Astrocyte of the spinal cord (primary cell): ENCODE measurements at places on chromosomes 2 and 18.

GRCh38 chr2:147659051-147659450 is 185.8 kb upstream of the ACVR2A start:
- DNase-seq, result no peak

- DNase-seq, result peak; percentile 58
These were observed 76.8 kb downstream of the ALPK2 start for GRCh38 chr18:58552057-58552461.

DNA sequence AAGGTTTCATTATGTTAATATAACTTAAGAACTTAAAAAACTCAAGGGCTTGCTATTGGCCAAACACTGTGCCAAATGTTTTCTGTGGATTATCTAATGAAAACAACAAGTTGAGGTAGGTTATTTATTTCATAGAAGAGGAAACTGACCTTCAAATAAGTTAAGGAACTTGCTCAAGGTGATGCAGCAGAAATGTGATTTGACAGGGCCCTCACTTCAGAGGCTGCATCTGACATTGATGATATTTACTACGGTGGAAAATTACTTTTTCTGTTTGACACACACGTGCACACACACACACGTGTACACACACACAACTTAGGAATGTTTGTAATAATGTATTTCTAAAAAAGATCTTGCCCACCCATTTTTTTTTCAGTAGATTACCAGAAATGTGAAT is 137.2 kb upstream of the CXCR4 start:
- DNase-seq, result no peak

GRCh38 chr2:216664593-216665034 is 30.7 kb downstream of the IGFBP5 start:
- DNase-seq, result no peak

DNA sequence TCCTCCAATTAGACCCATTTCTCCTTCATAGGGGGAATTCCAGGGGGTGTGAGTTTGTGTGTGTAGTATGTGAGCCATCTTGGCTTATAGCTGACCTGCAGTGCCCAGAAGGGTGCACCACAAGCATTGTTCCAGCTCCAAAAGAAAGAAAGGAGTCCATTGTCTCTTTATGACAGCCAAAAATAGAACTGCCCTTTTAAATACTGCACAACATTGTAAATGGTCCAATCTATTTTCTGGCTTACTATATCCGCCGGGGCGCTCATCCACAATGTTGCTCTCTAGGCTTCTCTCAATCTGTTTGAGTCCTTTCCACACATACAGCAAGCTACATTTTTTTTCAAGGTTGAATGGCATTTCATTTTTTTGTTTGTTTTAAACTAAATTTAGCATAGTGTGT is 517.5 kb downstream of the STK39 start:
- DNase-seq, result no peak

DNA sequence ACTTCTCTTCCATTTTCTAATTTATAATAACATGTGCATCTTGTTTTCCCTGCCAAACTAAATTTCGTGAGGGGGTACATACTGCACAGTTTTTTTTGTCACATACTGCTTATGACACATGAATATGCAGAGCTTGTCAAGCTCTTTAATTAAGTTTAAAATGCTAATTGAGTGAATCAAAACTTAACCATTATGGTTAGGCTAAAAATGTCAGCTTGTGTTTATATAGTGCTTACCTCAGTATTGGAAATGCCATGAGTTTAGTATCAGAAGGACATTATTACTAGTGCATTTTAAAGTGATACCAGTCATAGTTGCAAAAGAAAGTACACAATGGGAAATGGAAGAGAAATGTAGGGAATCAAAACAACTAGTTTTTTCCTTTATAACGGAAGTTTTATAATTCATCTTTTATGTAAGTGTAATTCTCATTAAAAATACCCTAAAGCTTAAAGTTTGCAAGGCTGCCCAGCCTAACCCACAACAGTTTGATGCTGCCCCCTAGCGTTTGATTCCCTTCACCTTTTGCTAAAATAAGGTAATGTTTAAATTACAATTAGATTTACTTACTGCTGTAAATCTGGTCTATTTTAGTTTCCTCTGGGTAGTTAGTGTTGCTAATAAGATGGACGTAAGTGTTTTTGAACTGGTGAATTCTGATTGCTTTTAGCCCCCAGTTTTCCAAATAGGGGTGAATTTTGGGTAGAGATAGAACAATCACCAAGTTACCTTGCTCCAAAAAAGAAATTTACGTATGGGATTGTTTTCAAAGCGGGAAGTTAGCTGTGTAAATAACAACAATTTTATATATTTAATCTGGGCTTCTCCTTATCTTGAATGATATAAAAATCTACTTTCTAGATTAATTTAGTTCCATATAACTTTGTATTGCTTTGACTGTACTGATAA is 3.2 kb downstream of the SLC39A10 start:
- DNase-seq, result peak; percentile 87

GRCh38 chr2:75130171-75130570 is 69.1 kb downstream of the TACR1 start:
- no peak for DNase-seq

GRCh38 chr2:227706859-227707258 is 11.0 kb downstream of the SLC19A3 start:
- no peak for DNase-seq

DNA sequence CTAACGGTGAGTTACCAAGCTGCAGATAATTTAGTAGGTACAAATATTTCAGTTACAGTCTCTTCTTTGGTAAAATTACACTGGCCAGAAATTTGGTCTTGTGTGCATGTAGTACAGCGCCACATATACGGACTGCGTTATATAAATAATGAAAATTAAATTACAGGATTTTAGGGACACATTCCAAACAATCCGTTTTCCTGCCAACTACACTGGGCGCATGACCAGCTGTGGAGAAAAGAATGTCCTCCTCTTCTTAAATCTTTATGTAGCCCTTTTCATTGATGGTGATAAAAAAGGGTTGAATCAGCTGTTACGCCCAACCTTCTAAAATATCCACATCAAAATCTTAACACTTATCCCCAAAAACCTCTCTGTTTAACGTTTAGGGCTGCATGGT is 37.5 kb downstream of the TCF4 start:
- DNase-seq, result no peak

DNA sequence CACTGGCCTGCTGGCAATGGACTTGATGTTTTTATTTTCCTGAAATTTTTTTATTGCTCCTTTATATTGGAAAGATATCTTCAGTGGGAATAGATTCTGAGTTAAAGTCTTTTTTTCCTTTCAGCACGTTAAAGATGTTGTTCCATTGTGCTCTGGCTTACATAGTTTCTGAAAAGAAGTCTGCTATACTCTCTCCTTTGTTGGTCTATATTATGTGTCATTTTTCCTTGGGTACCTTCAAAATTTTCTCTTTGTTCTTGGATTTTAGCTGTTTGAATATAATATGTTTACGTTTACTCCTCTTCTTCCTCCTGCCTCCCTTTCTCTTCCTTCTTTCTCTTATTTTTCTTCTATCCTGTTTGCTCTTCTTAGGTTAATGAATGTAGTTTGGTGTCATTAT is 105.5 kb downstream of the CAPN13 start:
- no peak for DNase-seq

DNA sequence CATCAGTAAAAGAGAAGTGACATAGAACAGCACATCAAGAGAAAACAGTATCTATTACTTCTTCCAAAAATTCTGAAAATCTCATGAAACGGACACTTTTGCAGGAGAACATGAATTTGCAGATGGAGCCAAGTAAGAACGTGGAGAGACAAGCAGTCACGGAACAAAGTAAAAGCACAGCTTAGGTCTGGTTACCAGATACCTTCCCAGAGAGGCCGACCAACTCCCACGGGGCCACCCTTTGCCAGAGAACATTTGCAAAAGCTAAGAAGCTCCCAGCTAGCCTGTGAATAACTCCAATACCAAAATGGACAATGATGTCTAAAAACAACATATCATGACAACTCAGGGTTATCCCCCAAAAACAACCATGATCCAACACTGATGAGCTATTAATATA is 38.9 kb downstream of the THAP4 start:
- no peak for DNase-seq

- DNase-seq, result no peak
These were observed 135.3 kb upstream of the GLI2 start for GRCh38 chr2:120600335-120600734.

DNA sequence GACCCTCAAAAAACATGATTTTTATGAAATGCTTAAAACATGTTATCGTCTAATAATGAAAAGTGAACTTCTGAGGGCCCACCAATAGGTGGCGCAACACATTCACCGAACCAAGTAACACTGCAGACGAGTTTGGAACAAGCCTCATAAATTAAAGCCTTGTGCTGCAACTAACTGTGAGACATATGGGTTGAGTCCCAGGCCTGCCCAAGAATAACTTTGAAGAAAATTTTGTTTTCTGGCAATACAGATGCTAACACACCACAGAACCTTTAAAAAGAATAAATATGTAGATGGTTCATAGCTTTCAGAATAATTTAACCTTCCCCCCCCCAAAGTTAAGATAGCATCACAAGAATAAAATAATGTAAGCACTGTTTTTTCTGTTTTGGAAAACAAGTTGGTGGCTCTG is 285.9 kb downstream of the RNF144A start:
- peak; percentile 67 for DNase-seq

- DNase-seq, result no peak
These were observed 84.5 kb downstream of the COL5A2 start for GRCh38 chr2:189095101-189095500.

GRCh38 chr2:190304404-190304803 is 15.2 kb downstream of the HIBCH start:
- DNase-seq, result no peak

DNA sequence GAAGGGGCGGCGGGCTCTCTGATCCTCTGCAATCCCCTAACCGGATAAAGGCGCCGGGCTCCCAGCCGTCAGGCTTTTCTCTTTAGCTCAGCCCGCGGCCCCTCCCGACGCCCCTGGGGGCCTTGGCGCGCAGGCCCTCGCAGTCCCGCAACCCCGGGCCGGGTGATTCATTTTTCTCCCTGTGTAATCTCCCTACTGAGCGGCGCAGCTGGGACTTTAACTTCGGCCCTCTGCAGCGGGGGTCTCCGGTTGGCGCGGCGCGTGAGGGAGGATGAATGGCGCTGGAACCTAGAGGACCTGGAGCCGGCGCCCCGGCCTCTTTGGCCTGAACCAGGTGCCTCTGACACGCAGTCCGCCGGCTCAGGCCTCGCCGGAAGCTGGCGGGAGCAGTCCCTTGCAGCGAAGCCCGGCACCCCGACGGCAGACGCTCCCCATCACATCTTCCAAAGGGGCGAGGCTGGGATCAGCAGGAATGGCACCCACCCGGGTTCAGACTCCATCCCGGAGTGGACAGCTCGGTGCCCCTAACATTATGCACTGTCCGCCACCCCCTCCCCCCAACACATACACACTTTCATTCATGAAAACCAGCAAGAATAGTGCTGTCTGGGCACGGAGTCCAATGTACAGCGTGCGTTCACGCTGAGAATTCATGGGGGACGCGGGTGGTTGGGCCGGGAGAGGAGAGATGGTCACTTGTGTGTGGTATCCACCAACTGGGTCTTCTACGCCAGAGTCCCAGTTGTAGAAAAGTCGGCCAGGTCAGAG is 1.2 kb downstream of the CNGA3 start:
- no peak for DNase-seq

DNA sequence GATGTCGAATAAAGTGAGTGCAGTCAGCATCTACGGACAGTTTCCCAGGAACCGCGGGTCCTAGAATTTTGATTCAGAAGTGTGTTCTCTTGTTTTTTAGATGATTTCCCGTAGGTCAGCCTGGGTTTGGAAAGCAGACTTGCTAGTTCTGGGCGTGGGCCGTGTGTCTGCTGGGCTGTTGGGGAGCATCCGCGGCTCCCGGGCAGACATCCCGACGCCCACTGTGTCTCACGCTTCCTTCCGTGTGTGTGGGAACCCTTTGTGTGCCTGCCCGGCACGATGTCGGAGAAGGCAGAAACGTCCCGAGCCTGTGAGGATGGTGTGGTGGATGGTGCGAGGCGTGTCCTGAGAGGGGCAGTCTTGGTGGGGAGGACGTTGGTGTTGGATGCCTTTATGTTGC is 18.4 kb downstream of the CTDP1 start:
- DNase-seq, result no peak

GRCh38 chr2:226716126-226716525 is 83.5 kb downstream of the IRS1 start:
- DNase-seq, result no peak

- no peak for DNase-seq
These were observed 118.8 kb downstream of the ACTR3 start for GRCh38 chr2:114008720-114009119.

- no peak for DNase-seq
These were observed 20.0 kb downstream of the ST3GAL5 start for GRCh38 chr2:85868822-85869221.

- no peak for DNase-seq
These were observed 2.9 kb downstream of the TGOLN2 start for GRCh38 chr2:85324639-85325465.

- peak; percentile 40 for DNase-seq
These were observed 203.0 kb downstream of the SOCS6 start for GRCh38 chr18:70491734-70492348.
